Hypothalamus (tissue), 51 donors: ENCODE measurements at places on chromosomes 6 and 20.

DNA sequence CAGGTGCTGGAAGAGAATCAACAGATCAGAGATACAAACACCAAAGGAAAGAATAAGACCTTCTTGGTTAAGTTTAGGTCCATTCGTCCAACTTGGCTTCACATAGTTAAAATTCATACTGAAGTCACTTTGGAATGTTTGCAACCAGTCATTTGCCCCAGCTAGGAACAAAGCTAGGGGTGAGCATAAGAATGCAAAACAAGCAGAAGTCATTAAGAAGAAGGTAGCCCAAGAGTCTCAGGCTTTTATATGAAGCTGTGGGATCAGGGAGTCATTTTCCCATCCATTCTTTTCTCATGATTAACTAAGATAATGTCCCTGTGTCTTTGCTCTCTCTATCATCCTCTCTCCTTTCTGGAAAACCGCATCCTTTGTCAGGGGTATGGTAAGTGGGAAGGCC lies 51.5 kb upstream of the TMEM170B start:
- DNase-seq: no peak

- DNase-seq: peak; percentile 45
Observed at GRCh38 chr6:41700463-41701347, 34.7 kb downstream of the TFEB start.

DNA sequence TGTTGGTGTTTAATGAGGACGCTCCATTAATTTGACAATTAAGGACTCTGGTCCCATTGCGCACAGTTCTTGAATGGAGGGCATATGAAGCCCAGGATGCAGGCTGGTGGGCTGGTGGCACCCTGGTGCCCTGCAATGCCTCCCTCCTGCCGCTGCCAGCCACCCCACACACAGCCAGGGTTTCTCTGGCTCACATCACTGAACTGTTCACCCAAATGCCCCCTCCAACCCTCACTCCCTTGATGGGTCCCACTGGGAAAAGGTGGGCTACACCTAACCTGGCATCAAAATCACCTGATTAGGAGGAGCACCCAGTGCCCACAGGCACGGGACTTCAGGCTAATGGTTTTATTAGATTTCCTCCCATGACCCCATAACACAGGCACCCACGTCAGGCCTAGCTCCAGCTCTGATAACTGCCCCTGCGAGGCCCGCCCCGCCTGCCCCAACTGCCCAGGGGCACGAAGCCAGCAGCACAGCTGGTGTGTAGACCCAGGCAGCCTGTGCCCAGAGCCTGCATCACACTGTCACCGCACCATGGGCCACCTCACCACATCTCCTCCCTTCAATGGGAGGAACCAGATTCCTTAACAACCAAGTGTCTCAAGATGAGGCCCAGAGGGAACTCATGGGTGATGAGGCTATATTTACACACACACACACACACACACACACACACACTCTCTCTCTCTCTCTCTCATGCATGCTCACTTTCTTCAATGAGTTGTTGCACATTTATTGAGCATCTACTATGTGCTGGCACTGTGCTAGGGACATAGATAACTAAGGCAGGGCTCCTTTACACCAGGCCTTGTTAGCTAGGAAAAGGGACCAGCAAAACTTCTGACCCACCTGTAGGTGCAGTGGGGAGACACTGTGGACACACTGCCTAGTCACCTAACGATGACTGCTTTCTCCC lies 107.3 kb downstream of the NOL4L start:
- DNase-seq: no peak

GRCh38 chr6:26404546-26404945 lies 2.5 kb downstream of the BTN3A1 start:
- no peak for DNase-seq

DNA sequence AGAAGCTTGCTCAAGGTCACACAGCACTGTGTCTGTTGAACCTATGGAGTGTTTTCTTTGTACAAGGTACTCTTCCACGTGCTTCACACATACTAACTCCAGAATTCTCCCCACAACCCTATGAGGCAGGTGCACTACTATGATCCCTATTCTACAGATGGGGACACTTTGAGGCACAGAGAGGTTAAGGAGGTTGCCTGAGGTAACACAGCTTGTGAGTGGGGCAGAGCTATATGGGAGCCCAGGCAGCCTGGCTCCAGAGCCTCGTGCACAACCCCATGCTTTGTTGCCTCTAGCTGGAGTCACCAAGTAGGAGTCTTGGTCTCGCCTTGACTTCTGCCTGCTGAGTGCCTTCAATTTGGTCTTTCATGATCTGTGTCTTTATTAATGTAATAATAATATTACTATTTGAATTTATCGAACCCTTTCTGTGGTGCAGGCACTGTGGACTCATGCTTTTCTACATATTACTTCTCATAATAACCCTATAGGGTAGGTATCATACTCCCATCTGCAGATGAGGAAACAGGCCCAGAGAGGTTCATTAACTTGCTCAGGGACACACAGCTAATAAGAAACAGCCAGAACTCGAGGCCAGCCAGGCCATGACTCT lies 13.3 kb upstream of the SPDEF start:
- no peak for DNase-seq

DNA sequence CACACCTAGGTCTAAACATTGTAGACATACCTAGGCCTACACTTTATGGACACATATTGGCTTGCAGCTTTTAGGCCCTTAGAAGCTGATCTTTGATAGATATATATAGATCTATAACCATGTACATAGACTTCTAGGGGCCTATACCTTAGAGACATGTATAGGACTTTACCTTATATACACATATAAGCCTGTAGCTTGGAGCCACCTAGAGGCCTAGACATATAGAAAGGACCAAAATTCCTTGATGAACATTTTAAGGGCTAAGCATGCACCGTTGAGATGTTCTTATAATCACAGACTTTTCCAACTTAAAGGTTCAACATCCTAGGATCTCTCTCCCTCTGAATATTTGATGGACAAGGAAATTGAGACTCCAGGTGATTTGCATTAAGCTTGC lies 371.7 kb upstream of the SASH1 start:
- DNase-seq: no peak

- no peak for DNase-seq
Observed at GRCh38 chr6:54916858-54917257, 70.3 kb downstream of the FAM83B start.

DNA sequence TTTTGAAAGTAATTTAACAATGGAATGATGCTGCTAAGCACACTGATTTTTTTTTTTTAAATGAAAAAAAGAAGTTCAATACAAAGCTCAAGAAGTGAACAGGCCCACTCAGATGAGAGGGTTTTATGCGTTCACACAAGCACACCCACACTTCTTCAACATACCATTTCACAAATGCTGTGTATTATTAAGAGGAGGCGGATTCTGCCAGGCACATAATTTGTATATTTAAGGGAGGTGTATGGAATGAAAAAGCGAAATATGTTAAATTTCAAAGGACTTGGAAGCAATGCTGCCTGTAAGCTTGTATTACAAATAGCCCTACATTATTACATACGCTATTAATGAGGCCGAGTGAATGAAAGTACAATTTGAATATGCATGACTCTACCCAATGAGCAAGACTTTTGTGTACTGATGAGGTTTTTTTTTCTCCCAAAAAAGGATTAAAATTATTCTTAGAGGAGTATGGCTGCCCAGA lies 123.9 kb downstream of the INSM1 start:
- DNase-seq: no peak

GRCh38 chr20:38278763-38279162 lies 18.2 kb upstream of the KIAA1755 start:
- no peak for DNase-seq

GRCh38 chr20:62241506-62241905 lies 3.2 kb downstream of the OSBPL2 start:
- no peak for DNase-seq

- DNase-seq: no peak
Observed at GRCh38 chr6:1179571-1180459, 132.1 kb upstream of the FOXQ1 start.

GRCh38 chr6:118502169-118502568 lies 45.9 kb upstream of the PLN start:
- DNase-seq: no peak

DNA sequence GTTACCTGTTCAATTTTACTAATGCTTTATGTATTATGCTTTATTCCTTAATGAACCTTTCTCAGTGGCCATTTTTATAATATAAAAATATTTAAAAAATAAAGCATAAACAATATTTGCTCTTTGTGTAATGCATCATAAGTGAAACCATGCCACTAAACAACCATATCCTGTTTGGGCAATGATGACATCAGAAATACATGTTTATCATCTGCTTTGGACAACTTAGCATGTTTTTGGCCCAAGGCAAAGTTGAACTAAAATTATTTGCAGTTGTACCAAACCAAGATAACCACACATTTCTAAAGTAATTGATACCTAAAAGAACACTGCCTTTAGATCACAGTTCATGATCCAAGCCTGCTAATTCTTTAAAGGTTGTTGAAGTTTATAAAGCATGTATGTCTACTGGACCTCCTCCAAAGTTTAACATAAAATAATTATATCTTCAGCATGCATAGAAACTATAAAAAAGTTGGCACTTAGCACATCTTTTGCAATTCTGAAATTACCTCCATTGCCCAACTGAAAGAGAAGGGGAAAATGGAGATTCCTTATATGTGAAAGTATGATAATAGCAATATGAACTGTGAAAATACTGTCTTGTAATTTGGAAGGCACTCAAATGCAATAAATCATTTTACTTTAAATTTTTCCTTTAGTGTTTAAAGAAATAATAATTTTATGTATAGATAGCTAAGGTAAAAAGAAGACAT lies 325.6 kb upstream of the RUNX2 start:
- DNase-seq: no peak

DNA sequence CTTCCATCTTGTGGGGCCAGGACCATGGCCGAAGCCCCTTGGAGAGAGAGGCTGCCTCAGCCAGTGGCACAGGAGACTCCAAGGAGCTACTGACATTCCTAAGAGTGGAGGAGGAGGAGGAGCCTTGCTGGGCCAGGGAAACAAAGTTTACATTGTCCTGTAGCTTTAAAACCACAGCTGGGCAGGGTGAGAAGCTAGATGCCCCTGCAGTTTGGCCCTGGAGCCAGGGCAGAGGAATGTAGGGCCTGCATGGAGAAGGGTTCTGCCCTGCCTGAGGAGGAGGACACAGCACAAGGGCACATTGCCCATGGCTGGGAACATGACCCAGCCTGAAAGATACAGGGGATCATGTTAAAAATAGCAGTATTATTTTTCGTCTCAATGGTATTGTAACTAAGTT lies 37.4 kb downstream of the PLCG1 start:
- no peak for DNase-seq

GRCh38 chr6:166462461-166463135 lies 79.9 kb upstream of the MPC1 start:
- DNase-seq: no peak

DNA sequence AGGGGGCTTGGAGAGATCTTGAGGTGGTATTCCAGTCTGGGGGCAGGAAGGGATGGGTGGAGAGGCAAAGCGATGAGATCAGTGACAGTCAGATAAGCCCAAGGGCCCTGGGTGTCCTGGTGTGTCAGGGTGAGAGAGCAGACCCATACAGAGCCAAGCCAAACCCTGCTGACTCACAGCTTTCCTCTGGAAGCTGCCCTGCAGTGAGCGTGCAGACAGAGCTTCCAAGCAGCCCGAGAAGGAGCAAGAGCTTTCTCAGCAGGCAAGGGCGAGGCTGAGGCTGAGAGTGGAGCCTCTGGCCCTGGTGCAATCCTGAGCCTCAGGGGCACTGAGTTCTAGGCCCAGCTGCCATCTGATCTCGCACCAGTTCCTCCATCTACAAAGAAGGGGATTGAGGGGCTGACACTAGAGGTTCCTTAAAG lies 91.1 kb upstream of the HIVEP1 start:
- DNase-seq: no peak

DNA sequence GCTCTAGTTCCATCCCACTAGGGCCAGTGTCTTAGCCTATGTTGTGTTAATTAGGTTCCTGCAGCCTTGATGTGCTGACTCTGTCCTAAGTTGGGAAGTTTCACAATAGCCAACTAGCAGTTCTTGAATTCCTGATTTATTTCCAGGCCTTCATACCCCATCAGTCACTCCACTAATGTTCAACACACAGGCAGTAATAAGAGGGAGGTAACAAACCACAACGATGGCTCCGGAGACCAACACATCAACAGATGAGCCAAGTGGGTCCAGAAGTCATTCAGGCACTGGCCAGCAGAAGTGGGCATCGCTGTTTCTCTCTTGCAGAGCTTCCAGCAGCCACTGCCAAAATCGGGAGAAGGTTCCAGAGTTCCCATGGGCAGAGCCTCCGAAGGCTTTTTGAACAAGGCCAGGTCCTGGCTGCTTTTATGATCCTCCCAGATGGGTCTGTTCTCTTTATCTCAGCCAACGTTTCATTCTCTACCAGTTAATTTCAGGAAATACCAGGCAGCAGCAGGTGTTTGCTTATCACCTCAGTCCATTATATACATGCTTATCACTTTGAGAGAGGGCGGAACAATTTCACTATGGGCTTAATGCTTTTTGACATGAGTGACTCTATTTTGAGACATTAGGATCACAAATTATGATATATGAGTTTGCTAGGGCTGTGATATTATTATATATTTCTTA lies 48.5 kb upstream of the NOP56 start:
- DNase-seq: no peak

GRCh38 chr20:43766917-43767316 lies 40.1 kb upstream of the GTSF1L start:
- DNase-seq: no peak

DNA sequence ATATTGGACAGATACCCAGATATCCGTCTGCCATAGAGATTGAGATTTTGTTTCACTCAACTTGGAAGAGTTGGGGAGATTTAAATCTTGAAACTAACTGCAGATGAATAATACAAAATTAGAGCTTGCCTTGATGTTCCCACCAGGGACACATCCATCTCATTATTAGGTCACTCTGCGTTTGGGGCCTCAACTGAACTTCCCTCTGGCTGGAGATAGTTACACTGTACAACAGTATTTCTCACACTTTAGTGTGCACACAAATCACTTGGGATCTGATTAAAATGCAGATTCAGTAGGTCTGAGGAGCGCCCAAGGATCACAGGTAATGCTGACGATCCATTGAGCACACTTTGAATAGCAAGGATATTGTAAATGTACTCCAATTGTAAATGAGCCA lies 35.0 kb upstream of the ADTRP start:
- no peak for DNase-seq

GRCh38 chr6:106710580-106710979 lies 81.2 kb downstream of the QRSL1 start:
- DNase-seq: no peak

DNA sequence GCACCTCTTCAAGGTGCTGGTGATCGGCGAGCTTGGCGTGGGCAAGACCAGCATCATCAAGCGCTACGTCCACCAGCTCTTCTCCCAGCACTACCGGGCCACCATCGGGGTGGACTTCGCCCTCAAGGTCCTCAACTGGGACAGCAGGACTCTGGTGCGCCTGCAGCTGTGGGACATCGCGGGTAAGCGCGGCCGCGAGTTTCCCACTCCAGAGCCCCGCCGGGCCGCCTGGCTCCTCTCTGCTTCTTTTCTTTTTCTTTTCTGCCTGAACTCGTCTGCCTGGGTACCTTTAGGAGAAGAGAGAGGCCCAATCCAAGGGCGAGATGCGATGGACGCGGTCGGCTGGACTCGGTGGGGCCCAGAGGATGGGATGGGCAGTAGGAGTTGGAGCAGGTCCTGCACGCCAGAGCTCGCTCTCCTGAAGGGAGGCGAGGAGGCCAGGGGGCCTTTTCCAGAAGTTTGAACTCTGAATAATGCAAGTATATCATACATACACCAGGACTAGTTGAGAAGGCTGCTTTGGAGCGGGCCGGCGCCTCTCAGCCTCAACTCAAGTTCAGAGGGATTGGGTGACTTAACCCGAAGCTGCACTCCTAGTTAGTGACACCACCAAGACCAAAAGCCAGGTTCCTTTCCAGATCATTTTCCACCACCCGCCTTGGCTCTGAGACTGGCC lies 445 bp downstream of the RAB32 start:
- no peak for DNase-seq

- DNase-seq: no peak
Observed at GRCh38 chr6:167116109-167116837, 6.6 kb upstream of the CCR6 start.
